ENCODE measurements at places on chromosomes 1 and 21.

DNA sequence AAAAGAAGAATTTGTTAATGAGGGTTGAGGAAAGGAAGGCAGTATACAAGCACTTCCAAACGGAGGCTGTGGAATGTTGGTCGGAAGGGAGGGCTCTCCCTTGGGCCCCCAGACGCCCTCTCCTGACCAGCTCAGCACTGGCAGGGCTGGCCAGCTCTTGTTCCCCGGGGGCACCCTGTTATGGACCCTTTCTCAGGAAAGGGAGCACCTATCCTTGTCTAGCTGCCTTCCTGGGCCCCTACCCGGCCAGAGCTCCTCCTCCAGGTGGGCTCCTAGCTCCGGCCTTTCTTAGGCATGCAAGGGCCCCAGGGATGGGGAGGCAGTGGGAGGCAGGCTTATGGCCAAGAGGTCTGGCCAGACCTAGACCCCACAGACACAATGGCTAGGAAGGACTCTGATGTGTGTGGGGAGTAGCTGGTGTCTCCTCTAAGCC is 926 bp downstream of the BLACAT1 start:
- no peak for DNase-seq

DNA sequence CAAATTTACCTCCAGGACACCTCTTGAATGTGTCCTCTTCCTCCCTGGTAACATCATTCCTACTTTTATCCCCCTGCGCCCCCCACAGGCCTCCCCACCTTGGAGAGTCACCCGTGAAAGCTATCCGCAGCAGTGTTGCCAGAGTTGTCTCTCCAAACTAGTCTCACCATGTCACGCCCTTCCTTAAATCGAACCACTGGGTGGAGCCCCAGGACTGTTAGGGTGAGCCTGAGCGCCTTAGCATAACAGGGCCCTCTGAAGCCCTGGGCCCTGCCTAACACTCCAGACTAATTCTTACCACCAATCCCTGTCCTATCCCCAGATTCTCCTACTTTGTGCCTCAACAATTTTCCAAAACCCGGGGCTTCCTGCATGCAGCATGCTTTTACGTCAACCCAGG is 35.0 kb downstream of the HSD3B2 start:
- no peak for DNase-seq

DNA sequence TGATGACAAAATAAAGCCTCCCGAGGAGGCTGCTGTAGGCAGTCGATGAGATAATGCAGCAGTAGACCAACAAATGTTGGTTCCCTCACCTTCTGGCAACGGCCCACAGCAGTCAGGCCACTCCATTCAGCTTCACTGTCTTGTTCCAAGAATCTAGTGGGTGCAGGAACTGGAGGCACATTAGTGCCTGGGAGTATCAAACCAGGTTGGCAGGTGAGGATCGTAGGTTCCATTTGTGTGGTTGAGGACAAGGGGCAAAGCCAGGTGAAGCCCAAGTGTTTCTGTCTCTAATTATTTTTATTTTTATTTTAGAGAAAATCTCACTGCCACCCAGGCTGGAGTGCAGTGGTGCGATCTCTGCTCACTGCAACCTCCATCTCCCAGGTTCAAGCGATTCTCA is 13.3 kb downstream of the FBXO2 start:
- DNase-seq, result no peak

DNA sequence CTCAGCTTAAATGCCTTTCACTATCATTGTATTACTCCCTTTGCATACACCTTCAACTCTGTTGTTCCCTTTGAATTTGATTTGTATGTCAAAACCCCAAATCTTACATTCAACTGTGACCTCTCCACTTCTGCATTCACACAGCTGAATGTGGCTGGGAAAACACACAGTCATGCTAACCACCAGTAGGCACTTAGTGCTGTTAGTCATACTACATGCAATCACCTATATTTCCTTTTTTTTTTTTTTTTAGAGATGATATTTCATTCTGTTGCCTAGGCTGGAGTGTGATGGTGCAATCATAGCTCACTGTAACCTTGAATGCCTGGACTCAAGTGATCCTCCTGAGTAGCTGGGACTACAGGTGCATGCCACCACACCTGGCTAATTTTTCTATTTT is 16.2 kb downstream of the BTBD8 start:
- DNase-seq, result no peak

GRCh38 chr1:8427493-8427892 is 109.6 kb downstream of the SLC45A1 start:
- peak; percentile 77 for DNase-seq

DNA sequence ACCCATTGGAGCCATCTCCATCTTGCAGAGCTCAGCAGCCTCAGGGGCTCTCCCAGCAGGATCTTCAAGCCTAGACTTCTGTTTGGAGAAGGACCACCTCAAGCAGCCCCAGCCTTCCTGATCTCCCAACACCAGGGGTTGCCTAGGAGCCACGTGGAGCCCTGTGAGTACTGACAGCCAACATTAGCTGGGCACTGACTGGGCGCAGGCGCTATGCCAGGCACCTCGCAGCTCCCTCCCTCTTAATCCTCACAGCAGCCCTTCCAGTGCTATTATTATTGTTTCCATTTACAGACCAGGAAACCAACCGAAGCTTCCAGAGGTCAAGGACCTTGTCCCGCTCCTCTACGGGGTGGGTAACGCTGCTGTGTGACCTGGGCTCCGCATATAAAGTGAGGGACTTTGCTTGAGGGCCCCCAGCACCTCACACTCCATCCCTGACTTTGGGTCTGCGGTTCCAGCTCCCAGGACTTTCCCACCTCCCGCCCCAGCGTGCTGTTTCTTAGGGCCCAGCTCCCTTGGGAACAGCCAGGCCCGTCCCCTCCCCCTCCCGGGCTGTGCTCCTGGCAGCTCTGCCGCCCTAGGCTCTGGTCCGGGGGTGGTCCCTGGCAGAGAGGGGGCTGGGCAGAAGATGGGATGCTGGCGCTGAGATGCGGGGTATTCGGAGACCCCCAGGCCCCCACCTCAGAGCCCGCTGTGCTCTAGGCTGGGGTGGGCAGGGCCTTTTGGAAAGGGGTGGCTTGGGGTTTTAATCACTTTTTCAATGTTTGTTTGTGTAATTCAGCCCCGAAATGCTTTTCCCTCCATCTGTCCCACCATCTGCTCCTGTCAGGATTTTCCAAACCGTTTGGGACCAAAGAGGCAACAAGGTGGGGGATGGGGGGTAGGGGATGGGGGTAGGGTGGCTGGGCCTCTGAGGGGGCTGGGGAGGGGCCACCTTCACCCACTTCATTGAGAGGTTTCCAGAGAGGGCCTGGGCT is 4.1 kb upstream of the HPCA start:
- DNase-seq, result no peak

DNA sequence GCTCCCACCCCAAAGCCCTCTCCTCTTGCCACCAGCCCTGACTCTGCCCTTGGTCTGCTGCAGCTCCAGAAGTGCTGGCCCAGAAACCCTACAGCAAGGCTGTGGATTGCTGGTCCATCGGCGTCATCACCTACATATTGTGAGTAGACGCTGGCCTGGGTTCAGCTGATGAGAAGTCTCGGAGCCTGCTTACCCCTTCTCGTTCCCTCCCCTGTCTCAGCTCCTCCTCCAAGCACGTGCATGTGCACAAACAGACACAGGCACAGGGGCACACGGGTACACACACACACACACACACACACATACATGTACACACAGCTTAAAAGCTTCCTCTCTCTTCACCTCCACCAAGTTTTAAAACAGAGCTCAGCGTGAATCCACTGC is 24.3 kb downstream of the CAMK1G start:
- DNase-seq, result no peak

DNA sequence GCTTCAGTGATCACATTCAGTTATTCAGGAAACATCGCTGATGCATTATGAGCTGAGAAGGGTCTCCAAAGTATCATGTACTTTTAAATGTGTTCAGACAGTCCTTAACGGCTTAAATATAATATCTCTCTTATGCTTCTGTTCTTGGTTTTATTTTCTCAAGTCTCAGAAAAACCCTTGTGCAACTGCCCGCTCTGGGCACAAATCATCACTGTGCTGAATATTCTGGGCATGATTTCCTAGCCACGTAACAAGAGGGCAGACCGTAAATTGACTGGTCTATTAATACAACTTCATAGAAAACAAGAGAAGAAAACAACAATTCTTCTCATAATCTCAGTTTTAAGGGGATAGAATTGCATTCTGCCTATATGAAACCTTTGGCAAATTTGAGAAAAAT is 96.5 kb upstream of the EXO1 start:
- no peak for DNase-seq

DNA sequence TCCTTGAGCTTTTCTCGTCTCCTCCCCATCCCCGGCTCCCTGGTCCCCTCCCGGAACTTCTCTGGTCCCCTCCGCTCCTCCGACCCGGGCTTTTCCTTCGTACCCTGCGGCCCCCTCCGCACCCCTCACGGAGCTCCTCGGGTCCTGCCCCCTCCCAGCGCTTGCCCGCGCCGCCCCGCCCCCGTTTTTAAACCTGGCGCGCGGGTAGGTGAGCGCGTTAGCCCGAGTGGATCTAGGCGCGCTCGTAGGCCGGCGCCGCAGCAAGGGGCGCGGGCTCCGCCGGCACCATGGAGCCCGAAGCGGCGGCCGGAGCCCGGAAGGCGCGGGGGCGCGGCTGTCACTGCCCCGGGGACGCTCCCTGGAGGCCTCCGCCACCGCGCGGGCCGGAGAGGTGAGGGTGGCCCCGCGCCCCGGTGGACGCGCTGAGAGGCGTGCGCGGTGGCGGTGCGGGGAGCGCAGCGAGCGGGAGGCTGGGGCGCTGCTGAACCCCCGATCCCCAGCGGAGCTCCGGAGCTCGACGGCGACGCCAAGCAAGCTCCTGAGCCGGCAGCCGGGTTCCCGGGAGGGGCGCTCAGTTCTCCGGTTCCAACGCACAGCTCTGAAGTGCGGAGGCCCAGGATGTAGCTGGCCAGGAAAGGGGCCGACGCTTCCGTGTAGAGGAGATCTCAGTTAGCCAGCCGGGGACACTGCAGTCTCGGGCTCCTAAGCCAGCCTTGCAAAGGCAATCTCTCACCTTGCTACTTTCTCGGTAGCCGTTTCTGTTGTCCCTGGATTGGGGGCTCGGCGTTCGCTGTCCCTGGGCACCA is at the start of gene RIPPLY3:
Gene RIPPLY3, plus strand, starts transcription at position 217 of the 806 bp plus-strand sequence. Its CDS starts 71 bp downstream, at position 288.
- DNase-seq, result no peak

Data from CD4-positive, alpha-beta T cell (primary cell).